ENCODE measurements at places on chromosomes 2 and 18.

- DNase-seq, result no peak
These were observed 190.5 kb downstream of the CLIP4 start for GRCh38 chr2:29305762-29306161.

GRCh38 chr18:35807811-35808335 lies 164.6 kb upstream of the RMP24 start:
- no peak for DNase-seq

GRCh38 chr2:219782737-219783348 lies 155.4 kb downstream of the SLC4A3 start:
- DNase-seq, result no peak

DNA sequence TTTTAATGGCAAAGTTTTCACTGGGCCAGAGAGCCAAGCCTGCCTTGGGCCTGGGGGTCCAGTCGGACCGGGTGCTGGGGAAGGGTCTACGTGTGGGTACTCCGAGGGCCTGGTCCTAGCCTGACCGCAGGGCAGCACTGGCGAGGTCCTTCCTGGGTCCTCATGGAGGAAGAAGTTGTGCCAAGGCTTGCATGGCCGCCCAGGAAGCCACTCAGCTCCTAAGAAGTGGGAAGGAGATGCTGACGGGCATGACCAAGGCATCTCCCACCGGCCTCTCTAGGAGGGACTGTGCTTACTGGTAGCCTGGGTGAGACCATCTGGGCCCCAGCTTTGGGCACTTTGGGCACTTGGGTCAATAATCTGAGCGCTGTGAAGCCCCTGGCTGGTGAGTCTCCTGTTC lies 22.6 kb downstream of the CIB4 start:
- no peak for DNase-seq

DNA sequence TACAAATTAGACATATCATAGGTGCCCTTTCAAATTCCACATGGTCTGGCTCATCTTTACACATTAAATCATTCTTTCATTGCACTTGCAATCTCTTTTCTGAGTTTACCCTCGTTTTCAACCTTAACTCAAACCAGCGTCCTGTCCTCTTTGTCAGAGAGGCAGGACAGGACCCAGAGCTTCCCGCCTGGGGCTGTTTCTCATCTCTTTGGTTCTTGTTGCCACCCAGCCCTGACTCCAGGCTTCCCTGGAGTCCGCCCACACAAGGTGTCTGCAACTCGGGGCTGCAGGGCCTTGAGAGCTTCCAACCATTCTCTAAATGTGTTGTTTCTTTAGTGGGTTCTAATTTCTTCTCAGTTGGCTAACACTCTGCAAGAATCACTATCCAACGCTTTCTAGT lies 24.4 kb downstream of the RBMS1 start:
- no peak for DNase-seq
